B cell (primary cell): ENCODE measurements at places on chromosomes 12 and 14. TPM values are rescaled to one million over a fixed set of nuclear protein-coding genes. Genes with fewer than 3 reads are reported as not detected.
A peak's percentile ranks its signal among the peaks of the same experiment; 100 is the strongest.

DNA sequence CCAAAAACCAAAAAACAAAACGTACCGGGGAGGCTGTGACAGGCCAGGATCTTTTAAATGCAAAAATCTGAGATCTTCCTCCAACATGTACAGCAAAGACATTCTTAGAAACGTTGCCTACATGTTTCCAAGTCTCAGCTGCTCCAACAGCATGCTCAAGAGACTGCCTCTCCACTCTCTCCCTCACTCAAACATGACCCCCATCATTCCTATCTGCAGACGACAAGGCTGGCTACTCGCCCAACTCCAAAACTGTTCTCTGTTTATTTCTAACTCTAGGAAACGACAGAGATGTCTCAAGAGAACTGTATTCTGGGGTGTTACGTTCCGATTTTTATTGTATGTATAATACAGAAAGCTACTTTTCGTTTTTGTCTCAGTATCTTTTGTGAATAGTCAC, 57.5 kb upstream of the TMCC3 start:
- no peak for DNase-seq

The ASIC1 gene
- total RNA-seq = not detected in 2 replicates

The VRTN gene
- not detected in 2 replicates for total RNA-seq

The KRT75 gene
- not detected in 2 replicates for total RNA-seq

GRCh38 chr12:9073076-9073475, 42.6 kb downstream of the A2M start:
- DNase-seq = no peak

DNA sequence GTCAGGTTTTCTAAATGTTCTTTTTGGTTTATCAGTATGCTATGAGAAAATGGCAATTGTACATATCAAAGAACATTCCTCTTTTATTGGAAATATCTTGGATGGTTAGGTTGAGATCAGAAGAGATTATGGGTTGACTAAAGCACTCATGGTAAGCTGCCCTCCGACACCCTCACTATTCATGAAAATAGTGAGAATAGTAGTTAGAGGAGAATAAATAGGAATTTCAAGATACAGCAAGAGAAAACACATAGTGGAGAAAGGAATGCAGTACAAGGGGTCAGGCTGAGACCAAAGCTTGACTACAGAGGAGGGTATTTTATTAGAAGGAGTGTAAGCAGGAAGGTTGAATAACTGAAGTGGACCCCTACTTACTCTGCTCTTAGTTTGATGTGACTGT, 112.5 kb downstream of the PTPRQ start:
- DNase-seq = no peak

DNA sequence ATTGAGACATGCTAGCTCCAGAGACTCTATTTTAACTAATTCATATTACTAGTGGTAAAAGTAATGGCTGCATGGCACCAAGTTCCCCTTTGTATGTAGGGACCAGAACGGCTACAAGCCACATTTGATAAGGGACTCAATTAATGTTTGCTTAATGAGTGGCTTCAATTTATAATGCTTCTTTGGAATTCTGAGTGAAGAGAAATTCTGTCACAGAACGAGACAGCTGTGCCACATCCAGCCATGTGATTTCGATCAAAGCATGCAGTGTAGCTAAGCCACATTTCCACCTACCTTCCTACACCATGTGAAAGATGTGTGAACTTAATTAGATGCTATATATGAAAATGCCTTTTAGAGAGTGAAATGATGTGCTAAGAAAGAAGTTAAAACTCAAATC, 217.4 kb downstream of the ACSS3 start:
- no peak for DNase-seq

The MYO1H gene
- total RNA-seq = not detected in 2 replicates

The LRP1-AS gene
- total RNA-seq = not detected in 2 replicates

DNA sequence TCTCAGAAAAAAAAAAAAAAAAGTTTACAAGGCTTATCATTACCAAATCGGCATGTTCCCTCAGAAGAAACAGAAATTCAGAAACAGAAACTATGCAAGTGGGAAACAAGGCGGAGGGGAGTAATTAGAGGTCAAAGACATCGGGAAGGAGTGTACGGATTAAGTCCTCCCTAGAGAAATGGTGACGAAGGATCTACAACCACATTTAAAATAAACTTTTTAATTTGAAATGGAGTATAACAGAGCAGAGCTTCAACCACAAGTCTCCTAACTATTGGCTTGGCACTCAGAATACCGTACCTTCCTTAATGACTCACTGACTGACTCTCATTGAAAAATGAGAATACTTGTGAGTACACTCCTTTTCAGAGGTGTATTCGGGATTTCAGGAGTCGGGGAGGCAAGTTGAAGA, 908 bp downstream of the ENTPD5 start:
- DNase-seq = no peak

The USP44 gene
- total RNA-seq = 7.0 and 7.1 TPM in 2 replicates

The KCNH3 gene
- total RNA-seq = 0.19 and 0.54 TPM in 2 replicates

The PLXNC1 gene
- total RNA-seq = 33.6 and 35.2 TPM in 2 replicates

- DNase-seq = no peak
These were observed 138.6 kb downstream of the TPH2 start for GRCh38 chr12:72077111-72077820.

- DNase-seq = no peak
These were observed 84.9 kb upstream of the TRAF3 start for GRCh38 chr14:102692334-102692733.

DNA sequence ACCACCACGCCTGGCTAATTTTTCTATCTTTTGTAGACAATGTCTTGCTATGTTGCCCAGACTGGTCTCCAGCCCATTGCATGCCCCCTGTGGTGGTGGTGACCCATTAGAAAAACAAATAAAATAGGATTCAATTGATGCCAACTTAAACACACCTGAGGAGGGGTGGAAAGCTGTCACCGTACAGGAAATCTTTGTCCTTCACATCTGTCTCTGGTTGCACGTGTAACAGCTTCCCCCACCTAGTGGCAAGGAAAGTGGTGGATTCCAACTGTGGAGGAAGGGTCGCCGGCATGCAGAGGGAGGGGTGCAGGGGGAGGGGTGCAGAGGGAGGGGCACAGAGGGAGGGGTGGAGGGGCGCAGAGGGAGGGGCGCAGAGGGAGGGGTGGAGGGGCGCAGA, 26.1 kb upstream of the GPR68 start:
- no peak for DNase-seq

- DNase-seq = no peak
These were observed 269.6 kb downstream of the ZFP36L1 start for GRCh38 chr14:68523326-68523610.

The FLVCR2 gene
- 1.3 and 1.6 TPM in 2 replicates for total RNA-seq

DNA sequence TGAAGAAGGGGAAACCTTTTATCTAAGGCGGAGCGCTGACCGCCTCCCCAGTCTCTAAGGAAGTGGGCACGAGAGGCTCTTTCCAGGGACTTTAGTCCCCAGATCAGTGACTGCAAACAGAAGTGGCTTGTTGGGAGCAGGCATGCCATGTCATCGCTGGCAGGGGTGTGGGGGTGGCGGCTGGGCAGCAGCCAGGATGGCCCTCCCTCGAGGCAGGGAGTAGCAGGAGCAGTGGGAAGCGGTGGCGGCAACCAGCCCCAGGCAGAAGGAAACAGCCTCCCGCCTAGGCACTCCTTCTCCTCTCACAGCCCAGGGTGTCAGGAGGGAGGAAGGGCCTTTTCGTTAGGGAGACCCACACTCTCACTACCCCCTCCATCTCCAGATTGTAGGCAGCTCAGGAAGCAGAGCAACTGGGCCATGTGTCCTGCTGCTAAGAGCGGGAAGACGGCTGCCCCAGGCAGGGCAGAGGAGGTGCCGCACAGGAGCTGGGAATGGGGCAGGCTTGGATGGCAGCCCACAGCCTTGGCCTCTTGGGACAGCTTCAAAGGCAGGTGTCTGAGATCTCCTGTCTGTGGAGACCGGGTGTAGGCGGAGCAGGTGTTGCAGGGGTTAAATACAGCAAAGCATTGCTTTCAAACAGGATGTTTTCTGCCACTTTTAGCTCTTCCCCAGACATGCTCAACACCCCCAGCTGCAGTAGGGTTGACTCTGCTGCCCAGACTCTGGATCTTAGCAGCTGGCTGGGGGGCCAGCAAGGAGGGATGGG, 21.8 kb downstream of the VDR start:
- DNase-seq = peak; percentile 32

DNA sequence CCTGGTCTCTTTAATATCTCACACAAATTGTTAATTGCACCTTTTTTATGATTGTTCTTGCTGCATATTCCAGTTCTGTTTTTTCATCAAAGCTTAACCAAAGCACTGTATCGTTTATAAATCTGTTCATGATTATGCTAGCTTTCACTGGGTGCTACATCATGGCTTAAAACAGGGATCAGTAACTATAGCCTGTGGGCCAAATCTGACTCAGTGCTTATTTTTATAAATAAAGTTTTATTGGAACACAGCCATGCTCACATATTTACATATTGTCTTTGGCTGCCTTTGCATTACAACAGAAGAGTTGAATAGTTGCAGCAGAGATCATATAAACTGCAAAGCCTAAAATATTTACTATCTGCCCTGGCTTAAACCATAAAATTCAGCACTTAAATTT, 183.4 kb upstream of the NRXN3 start:
- DNase-seq = no peak

The SAMD15 gene
- 0.96 and 1.00 TPM in 2 replicates for total RNA-seq

The NAV3 gene
- total RNA-seq = not detected in 2 replicates

- no peak for DNase-seq
These were observed 27.0 kb downstream of the SENP1 start for GRCh38 chr12:48078901-48079300.

DNA sequence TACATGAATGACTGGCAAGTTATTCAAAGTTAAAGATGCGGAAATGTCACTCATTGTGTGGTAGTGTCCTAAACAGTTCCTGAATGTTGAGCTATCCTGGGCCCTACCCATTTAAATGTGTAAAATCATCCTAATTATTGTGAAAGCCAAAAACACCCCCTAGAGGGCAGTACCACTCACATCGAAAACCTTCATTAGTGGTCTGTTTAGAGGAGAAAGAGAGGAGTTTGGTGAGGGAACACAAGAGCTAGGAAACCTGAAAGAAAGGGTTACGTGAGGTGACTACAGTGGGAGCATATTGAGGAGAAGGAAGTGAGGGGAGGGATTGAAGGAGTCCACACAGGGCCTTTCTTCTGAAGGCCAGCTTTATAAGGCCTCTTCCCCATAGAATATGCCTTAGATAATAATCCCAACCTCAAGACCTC, 2.5 kb upstream of the TEP1 start:
- peak; percentile 79 for DNase-seq

The ALKBH2 gene
- total RNA-seq = 14.5 and 14.6 TPM in 2 replicates

DNA sequence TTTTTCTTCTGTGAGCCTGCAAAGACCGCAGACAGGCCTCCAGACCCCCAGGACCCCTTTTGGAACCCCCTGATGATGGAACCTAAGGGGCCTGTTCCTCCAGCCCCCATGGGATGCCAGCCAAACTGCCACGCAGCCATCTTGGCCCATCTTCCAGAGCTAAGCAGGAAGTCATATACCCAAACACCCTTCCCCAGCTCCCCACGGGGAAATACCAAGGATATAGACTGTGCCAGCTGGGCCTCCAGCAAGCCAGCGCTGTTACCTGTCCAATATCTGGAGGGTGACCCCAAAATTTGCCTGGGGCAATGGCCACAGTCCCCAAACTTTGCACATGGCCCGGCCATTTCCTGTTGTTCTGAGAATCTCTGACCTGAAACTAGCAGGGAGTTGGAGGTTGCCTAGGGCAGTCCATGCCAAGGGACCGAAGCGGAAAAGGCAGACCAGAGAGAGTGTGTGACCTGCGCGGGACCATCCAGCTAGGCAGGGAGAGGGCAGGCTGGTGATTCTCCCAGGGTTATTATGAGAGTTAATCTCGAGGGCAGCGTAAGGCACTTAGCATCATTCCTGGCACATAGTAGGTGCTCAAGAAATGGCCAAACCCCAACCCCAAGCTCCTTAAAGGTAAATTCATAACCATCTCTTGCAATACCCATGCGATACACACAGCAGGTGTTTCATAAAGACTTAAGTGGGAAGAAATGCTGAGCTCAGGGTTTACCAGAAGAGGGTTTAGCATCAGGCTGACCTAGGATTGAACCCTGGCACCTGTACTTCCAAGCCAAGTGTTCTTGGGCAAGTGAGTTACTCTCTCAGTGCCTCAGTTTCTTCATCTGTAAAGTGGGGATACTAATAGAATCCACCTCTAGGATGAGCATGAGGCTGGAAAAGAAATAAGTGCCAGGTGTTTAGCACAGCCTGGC, 2.6 kb upstream of the RASAL1 start:
- DNase-seq = no peak

The MANSC1 gene
- 0.32 and 0.73 TPM in 2 replicates for total RNA-seq

The TTC9 gene
- total RNA-seq = 14.0 and 16.3 TPM in 2 replicates

DNA sequence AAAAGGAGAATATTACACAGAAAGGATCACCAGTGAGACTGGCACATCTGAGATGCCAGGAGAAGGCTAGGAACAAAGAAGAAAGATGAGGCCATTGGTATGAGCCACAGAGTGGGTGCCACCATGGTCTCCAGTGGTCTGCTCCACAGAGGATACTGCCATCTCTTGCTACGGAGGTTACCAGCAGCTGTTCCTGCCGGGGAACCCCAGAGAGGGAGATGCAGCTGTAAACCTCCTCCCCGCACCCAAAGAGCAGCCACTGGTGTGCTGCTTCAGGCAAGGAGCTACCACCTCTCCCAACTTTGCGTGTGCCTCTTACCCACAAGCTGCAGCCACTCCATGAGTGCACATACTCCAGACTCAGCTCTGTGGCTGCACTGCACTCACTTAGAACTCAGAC, 201.5 kb upstream of the RTL1 start:
- DNase-seq = no peak

DNA sequence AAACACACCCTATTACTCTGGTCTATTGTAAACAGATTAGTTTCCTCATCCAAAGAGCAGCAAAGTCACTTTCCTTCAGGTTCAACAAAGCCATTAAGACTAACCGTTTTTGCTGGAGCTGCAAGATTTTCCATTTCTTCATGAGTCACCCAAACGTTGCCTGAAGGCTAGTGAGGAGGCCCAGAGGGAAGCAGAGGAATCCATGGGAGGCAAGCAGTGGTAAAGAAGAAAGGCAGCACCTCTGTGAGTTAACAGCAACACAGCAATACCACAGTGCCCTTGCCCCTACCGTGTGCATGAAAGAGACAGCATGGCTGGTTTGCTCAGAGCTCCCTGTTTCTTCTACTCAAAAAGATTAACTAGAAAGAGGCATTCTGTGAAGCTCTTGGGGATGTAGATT, 206.3 kb downstream of the ACSS3 start:
- no peak for DNase-seq

The NPAS3 gene
- total RNA-seq = not detected in 2 replicates

The SYT1 gene
- 1.2 and 1.3 TPM in 2 replicates for total RNA-seq
